ENCODE measurements at places on chromosomes 2 and 18. TPM values are rescaled to one million over a fixed set of nuclear protein-coding genes. Genes with fewer than 3 reads are reported as not detected.

DNA sequence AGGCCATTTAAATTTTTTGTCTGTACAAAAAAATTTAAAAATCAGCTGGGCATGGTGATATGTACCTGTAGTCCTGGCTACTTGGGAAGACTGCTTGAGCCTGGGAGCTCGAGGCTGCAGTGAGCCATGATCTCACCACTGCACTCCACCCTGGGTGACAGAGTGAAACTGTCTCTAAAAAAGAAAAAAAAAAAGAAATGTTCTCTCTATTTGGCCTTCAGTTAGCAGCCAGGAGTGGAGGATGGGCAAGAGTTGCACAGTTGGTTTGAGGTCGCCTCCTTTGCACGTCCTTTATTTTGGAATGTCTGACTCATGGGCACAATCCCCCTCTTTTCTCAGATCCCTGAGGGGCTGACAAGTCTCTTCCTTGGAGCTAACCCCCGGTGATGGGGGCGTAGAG, 26.3 kb downstream of the ITM2C start:
- DNase-seq, result no peak

Gene RTP5
- not detected for total RNA-seq

GRCh38 chr2:177164584-177165052, 48.0 kb upstream of the HNRNPA3 start:
- peak; percentile 72 for DNase-seq

Gene CAPN14
- total RNA-seq, result under 0.01 TPM

Gene VIT
- total RNA-seq, result under 0.01 TPM

GRCh38 chr2:172261292-172261691, 158.6 kb upstream of the DLX2 start:
- DNase-seq, result no peak

DNA sequence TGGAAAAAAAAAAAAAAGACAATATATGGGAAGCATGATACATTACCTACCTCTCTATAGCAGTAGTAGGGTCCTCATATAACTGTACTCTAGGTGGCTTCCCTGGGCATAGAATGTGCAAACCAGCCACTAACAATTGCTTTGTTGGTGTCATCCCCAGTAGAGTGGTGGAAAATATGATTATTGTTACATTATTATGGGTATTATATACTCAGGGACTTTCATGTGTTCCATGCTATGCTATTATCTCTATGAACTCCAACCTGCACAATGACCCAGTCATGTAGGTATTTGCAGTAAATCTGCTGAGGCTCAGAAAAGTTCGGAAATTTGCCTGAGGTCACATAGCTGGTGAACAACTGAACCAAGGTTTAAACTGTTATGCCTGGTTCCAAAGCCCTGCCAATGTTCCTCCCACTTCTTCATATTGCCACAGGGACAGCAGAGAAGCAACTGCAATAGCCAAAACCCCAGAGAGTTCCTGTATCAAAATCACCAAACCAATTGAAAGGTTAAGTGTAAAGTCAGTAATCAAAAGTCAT, 52.6 kb upstream of the MAP4K4 start:
- no peak for DNase-seq

DNA sequence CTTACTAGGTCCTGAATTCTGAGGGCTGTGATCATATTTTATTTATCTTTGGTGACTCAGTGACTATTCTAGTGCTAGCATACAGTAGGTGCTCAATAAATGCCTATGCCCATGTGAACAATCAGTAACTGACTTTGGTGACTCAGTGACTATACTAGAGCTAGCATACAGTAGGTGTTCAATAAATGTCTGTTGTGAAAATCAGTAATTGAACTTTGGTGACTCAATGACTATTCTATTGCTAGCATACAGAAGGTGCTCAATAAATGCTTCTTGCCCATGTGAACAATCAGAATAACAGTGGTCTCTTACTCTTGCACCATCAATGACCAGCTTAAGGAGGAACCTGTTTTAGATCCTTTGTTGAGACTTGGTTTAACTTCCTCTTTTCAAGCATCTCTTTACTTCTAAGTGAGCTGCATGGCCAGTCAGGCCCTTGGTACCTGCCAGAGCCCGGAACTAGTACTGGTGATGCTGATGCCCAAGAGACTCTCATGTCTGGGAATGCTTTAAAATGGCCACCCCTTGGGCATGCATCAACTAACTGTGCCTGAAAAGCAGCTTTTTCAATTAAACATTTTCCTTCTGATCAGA, 214.9 kb upstream of the SPRED2 start:
- no peak for DNase-seq

DNA sequence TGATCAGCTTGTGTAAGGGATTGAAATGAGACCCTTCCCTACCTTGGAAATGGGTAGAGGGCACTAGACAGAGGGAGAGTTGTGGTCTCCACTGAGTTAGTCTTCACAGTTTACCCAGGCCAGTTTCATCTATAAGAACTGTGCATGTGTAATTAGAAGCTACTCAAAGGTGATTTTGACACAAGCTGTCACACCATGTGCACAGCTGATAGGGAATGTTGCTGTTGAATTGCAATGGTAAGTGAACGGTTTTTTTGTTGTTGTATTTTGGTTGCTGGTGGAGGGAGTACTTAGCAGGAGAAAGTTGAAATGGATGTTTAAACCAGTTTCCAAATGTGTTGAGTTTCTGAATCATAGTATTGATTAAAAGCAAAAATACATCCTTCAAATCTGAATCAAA, 168.9 kb downstream of the LCLAT1 start:
- no peak for DNase-seq

DNA sequence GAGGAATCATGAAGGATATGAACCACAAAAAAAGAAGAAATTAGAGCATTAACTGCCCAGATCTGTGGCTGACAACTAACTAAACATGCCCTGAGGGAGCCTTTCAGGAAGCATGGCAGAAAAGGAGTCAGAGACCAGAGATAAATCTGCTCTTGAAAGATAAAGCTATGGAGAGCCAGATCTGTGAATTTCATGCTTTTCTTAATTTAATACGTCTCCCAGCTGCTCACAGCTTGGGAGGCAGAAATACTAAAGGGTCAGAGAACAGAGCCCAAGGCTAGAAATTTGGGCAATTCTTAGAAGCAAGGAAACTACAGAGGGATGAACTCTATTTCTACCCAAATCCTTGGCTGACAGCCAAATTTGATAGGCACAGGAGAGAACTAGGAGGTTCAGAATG, 223.0 kb upstream of the DPP10 start:
- no peak for DNase-seq

Gene GPAT2
- 0.28 TPM for total RNA-seq

Gene NPPC
- 0.28 TPM for total RNA-seq

Gene FIGN
- total RNA-seq, result 0.90 TPM

DNA sequence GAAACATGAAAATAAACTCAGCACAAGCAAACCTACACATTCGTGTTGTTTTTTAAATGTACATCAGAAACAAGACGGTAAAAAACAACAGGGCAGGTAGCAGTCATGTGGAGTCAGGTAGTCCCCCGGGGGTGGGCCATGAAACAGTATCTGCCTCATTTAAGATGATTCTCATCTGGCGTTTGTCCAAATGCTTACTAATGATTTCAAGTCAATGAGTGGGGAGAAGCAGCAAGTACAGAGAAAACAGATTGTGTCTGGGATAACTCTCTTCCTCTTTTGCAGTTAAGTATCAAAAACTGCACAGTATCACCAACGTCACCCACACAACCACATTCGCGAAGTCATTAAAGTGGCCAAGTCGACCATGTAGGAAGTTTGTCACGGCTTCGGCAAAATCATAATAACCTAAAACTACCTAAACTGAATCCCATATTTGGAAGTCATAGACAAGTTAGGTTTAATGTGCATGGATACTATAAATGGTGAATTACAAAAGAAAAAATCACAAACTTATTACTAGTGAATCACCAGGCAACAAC, 1.3 kb downstream of the LAPTM4A start:
- DNase-seq, result peak; percentile 88

DNA sequence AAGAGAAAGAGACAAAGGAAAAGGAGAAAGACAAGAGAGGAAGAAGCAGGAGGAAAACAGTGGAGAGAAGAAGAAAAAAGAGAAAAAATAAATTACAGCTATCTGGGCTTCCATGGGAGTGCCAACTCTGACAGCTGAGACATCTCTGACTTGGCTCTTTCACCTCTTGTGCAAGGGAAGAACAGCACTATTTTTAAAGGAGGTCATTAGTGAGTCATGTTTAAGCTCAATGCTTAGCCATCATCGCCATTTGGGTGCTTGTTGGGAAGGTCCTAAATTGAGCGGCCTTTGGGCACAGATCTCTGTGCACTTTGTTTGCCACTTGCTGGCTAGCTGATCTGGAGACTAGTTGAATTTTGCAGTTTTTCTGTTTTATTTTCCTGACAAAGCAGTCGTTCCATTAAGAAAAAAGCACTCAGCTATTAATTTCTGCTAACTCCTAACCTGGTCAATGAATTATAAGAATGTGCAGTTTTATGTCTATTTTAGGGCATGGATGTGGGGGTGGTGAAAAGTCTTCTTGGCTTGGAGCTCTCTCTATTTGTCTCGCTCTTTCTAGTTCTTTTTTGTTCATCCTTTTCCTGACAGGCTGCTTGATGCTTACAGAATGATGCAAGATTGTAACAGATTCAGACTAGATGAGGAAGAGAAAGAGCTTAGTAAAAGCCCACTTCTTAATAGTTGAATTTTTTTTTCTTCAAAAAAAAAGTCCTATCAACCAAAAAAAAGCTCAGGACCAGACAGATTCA, 231.5 kb downstream of the SLC8A1 start:
- DNase-seq, result peak; percentile 72

Gene CCDC121
- 2.2 TPM for total RNA-seq

Gene HMSD
- 0.28 TPM for total RNA-seq

Gene CRACDL
- not detected for total RNA-seq

DNA sequence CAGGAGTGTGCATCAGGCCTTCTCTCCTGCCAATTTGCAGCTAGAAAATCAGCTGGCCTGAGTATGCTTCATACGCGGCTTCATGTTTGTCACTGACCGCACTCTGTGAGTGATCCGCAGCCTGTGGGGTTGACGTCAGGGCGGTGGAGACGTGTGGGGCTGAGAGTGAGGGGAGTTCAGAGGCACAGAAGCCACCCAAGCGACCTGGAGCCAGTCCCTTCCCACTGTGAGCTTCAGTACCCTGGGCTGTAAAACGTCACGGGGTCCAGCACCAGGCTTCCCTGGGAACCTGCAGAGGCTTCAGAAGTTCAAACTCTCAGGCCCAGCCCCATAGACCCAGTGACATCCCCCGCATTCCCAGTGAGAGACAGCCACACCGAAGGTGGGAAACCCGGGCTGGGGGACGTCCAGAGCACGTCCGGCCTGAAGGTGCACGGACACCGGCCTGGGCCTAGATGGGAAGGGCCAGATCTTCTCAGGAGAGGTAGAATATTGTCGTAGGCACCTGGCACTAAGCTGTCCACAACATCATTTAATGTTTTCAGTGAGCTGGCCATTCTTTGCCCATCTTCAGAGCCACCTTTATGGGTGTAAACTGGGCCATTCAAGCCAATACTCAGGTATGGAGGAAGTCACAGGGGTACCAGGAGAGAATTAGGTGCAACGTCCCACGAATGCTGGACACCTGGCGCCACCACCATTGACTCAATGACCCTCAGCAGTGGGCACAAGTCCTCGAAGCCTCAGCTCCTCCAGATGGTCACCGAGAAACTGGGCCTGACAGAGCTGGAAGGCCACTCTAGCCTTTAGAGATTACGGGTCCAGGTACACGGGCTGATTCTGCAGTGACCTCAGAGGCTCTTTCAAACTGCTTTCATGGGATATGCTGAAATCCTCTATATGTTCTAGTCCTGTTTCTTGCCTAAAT, 235.6 kb upstream of the MYT1L start:
- no peak for DNase-seq

- DNase-seq, result no peak
Measured at GRCh38 chr18:80127635-80128034, 18.6 kb downstream of the ADNP2 start.

- peak; percentile 59 for DNase-seq
Measured at GRCh38 chr2:106990297-106990696, 104.3 kb upstream of the ST6GAL2 start.

Gene CABYR
- 4.1 TPM for total RNA-seq

DNA sequence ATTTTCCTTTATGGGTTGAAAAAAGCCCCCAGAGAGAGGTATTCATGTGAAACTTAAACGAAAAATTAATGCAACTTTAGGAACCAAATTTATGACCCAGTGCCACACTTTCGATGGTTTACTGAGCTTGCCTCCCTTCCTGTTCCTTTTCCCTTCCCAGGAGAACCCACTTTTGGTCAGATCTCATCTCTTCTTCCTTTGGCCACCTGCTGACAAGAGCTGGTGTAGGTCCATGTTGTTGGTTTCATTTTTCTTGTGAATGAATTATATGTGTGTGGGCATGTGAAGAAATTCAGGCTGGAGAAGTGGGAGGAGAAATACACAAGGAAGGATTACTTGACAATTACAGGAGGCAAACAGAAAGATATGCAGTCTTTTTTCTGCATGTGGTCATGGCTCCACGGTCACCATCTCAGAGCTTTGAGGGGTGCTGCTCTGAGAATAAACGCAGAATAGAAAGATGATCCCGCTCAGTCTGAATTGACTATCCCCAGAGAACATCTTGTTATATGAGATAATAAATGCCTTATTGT, 111.3 kb upstream of the TCF4 start:
- DNase-seq, result no peak

Data from IMR-90 (cell line).